ENCODE measurements at places on chromosomes 1 and 21.

GRCh38 chr1:198699167-198700015, 60.6 kb downstream of the PTPRC start:
- DNase-seq, result peak; percentile 72

GRCh38 chr1:233025157-233025556, 74.7 kb downstream of the NTPCR start:
- DNase-seq, result peak; percentile 52

- no peak for DNase-seq
Observed at GRCh38 chr1:79825551-79825950, 819.0 kb upstream of the ADGRL4 start.

DNA sequence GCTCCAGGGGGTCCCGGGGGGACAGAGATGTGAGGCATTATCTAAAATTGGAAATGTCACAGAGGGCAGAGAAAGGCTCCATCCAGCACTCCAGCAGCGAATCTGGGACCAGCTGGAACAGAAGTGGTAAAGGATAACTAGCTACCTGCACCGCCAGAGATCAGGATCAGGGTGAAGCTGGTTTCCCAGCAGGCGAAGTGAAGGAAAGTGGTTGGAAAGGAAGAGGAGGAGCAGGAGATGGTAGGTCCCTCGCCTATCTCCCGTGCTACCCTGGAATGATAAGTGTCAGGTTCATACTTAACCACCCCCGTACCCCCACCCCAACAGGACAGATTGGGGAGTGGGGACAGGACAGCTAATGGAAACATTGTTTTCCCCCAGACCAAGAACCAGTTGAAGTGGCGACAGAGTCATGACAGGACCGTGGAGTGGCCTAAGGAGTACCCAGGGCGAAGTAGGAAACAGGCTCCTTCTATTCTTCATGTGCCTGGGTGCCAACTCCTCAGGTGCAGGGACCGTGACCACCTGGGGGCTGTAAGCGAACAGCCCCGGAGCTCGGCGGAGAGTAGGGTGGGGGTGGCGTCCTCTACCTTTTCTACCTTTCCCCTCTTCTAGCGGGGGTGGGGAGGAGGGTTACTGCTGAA, 717 bp downstream of the B4GALT3 start:
- DNase-seq, result no peak

Measured in nephron progenitor cell (in vitro differentiated cells).